Esophagus mucosa (tissue), 1 donor: ENCODE measurements at places on chromosomes 6 and 20.

DNA sequence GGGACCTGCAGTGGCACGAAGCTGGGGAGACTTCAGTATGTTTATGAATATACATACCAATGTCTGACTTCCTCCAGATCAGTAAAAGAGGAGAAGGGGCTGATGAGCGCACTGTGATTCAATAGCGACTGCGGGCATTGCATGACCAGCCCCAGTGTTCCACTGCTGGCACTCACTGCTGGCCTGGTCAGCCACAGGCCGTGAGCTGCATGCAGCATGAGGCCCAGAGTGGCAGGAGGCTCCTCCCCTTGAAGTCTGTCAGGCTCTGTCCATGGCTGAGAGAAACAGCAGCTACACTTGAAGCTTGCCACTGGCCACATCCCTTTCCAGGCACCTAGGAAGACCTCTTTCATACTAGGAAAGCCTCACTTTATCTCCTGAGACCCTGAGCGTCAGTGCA, 265.9 kb upstream of the CDYL start:
- no peak for ATAC-seq

GRCh38 chr6:142942238-142942637, 2.7 kb downstream of the HIVEP2 start:
- no peak for ATAC-seq

- no peak for ATAC-seq
Observed at GRCh38 chr6:45513843-45514242, 136.1 kb upstream of the SUPT3H start.

DNA sequence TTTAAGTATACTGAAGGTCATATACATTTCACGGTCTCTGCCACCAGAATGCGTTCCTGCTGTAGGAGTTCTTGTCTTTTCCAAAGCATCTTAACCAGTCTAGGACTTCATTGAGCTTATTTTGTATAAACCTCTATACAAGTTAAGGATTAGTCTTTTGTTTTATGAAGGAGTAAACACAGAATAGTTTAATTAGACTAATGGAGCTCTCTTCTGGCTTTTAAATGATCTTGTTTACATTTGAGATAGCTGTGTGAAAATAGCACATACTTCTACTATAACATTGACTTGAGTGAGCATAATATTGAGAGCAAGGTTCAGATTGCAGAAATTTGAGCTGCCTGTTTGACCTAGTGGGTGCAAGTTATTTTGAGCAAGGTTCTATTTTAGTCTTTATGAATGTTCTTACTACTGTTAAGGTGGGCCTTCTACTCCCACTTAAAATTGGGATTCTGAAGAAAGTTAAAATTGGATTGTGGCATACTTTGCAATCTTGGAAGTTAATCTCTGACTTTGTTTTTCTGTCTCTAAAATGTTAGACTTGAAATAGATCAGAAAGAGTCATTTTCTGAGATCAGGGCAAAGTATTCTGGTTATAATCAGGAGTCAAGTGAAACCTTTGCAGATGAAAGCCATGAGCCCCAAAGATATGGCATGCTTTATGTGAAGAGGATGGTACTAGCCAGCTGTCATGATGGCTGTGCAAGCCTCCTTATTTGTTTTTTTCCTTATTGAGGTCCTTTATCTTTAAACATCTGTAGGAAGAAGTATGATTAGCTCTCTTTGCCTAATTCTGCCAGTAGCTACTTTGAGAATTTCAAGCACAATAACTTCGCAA, 41.8 kb downstream of the RPRD1B start:
- ATAC-seq: no peak

GRCh38 chr6:20632696-20633095, 98.4 kb downstream of the CDKAL1 start:
- no peak for ATAC-seq
